ENCODE measurements at places on chromosomes 12 and 14. TPM values are rescaled to one million over a fixed set of nuclear protein-coding genes. Genes with fewer than 3 reads are reported as not detected.
A peak's percentile ranks its signal among the peaks of the same experiment; 100 is the strongest.

AMN gene
- 0.29 TPM for total RNA-seq

DACT1 gene
- total RNA-seq, result not detected

TMPRSS12 gene
- total RNA-seq, result not detected

SERPINA5 gene
- total RNA-seq, result not detected

GRCh38 chr14:26594756-26595545 lies 2.9 kb downstream of the NOVA1 start:
- no peaks in the 10 kb centered on the region for H3K36me3 ChIP-seq
- no peak overlapping the region for H3K4me3 ChIP-seq
- no peaks in the 10 kb centered on the region for H3K4me1 ChIP-seq

DNA sequence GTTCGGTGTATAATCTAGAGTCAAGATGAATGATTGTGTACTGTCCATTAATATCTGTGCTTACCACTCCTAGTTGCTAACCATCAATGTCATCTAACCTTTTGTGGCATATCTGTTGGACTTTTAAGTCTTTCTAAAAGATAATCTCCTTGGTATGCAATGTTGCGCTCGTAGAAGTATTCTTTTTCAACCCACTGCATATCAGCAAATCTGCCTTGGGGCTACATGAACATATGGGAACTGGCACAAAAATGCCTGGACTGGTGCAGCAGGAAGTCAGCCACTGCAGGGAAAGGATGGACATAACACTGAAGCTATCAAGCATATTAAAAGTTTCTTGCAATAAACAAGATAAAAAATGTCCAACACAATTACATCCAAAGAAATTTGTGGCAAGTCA lies 124.3 kb upstream of the SLC38A4 start:
- H3K4me1 ChIP-seq, result no peaks in the 10 kb centered on the region
- no peak overlapping the region for H3K4me3 ChIP-seq
- DNase-seq, result no peak
- H3K27ac ChIP-seq, result no peak overlapping the region
- no peaks in the 10 kb centered on the region for H3K27me3 ChIP-seq

DNA sequence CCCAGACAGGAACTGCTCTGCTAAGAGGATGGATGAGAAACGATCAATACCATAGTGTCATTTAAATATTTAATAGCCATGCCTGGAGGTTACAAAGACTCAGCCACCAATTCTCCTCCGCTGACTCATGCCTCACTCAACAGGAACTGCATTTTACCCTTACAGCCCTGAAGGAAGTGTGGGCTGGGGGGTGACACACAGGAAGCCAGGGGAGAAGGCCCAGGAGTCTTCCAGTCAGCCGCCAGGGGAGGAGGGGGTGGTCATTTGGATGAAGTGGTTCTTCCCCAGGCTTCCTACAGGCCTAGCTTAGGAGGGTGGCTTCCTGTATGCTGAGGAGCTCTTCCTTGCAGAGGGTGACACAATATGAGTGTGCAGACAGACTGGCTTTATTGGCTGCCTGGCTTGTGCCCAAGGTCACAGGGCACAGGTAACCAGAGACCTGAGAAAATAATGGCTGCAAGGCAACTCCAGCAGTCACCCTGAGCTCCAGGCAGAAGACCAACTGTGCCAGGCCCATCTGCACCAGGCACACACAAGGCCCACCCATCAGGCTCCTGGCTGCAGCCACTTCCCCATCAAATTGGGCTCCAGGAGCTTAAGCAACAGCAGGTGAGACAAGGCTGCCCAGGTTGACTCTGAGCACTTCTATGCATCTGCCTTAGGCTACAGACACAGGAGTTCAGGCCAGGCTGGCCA lies 30.6 kb upstream of the RPLP0 start:
- peak overlapping the region; percentile 86 for H3K27ac ChIP-seq
- H3K27me3 ChIP-seq, result no peaks in the 10 kb centered on the region
- peak; percentile 97 for DNase-seq
- H3K4me3 ChIP-seq, result peak overlapping the region; percentile 61
- H3K4me1 ChIP-seq, result peaks cover 70% of the 10 kb centered on the region
- H3K36me3 ChIP-seq, result peaks cover 36% of the 10 kb centered on the region

Data from MCF 10A (cell line).